Caki2 (cell line): ENCODE measurements at places on chromosomes 7 and 10.

DNA sequence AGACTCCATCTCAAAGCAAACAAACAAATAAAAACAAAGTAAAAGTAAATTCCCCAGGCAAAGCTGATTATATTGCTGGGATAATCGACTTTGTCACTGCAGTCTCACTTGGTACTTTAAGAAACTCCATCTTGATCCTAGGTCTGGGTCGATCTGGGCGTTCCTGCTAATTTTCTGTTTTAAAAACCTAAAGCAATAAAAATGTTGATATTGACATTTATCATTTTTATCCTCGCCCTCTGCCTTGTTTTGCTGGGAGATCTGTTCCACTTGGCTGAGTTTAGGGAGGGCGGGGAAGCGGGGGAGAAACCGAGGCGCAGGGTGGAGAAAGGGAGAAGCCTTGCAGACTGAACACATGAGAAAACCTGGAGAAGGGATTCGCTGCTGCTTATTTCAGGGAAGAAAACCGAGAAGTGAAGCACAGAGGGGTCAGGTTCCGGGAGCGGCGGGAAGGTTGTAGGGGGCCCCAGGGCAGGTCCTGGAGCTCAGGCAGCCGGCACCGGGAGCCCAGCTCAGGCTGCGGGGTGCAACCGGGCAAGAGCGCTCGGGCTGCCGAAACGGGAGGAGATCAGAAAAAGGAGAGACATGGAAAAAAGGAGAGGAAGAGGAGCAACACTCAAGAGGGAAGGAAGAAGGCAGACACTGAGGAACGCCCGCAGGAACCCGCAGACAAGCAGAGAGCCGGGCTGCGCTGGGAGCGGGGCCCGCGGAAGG, 27.3 kb upstream of the KMT2C start:
- no peak for DNase-seq

DNA sequence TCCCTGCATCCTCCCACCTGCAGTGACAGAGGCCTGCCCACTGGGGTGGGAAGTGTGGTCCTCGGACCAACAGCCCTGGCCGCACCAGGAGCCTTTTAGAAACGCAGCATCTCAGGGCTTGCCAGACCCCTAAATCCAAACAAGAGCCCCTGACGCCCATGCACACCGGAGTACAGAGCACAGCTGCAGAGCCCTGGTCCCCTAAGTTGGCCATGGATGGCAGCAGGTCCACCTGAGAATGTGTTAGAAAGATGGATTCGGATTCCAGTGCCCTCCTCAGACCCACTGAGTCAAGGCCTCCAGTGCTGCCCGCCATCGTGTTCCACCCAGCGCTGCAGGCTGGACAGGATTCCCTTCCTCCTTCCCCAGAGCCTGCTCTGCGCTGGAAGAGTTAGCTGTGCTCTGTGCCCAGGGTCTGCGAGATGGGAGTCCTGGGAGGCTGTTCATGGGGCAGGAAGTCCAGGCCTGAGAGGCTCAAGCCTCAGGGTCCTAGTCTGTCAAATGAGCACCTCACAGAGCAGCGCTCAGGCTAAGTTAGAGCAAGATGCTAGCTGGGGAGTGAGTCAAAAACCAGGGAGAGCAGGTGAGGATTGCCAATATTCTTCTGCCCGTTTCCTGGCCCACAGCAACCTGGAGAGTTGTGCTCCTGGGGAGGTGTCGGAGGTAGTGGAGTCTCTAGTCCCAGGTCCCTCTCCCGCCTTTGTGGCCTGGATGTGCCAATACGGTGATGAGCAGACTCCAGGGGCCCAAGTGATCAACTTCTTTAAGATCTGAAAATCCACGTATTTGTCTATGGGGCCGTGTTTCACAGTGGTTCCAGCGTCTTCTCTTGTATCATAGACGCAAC, 95.9 kb upstream of the GPR26 start:
- DNase-seq = no peak

- DNase-seq = peak; percentile 39
These were observed 103.4 kb downstream of the SDK1 start for GRCh38 chr7:3404501-3404900.

- DNase-seq = no peak
These were observed at the start of gene NEURL1 for GRCh38 chr10:103493362-103493915. Gene NEURL1, plus strand, starts transcription at chr10:103493705. Its CDS starts 683 bp downstream, at chr10:103494388.

DNA sequence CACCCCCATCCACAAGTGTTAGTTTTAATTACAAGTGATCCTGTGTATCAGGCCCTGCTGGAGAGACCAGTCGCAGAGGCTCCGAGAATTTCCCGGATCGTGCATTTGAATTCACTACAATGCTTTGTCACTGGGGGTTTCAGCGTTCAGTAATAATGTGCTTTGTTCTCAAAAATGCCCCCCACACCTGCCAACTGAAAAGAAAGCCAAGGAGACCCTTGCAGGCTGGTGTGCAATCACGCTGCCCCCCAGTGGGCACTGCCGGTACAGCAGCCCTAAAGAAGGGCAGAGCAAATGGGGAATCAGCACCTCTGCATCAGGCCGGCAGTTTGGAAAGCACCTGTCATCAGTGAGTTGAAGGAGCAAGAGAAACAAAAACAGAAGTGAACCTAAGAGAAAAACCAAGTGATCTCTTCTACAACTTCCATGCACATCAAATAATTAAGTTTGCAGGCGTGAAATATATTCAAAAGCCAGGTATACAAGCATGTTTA, 177.6 kb downstream of the PARD3 start:
- peak; percentile 63 for DNase-seq

DNA sequence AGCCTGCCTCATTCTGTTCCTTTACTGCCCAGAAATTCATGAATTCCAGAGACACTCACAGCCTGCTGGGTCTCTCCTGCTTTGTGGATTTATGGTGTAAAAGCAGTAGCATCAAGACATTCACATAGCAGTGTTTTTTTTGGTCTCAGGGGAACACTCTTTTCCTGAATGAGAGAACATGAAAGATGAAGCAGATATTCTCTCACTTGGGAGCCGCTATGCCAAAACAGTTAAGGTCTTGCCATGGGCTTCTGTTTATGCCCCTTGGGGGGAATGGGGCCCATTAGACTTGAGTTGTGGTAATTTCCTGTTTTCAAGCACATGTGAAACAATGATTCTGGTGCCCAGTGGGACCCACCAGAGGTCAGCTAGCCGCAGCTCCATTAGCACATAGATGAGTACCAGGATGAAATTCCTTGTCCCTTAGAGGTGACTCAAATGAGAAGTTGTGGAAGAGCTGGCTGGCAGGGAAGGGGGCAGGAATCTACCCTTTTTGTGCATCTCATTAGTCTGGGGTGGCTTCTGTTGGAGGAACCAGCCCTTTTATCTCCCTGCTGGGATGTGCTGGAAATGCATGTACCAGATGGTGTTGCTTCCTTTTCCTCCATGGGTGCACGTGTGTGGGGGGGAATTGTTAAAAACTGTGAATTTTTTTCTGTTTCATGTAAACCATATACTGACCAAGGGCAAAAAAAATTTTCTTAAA, 13.3 kb downstream of the BMPER start:
- no peak for DNase-seq

GRCh38 chr10:124650263-124650662, 93.9 kb downstream of the FAM53B start:
- no peak for DNase-seq

DNA sequence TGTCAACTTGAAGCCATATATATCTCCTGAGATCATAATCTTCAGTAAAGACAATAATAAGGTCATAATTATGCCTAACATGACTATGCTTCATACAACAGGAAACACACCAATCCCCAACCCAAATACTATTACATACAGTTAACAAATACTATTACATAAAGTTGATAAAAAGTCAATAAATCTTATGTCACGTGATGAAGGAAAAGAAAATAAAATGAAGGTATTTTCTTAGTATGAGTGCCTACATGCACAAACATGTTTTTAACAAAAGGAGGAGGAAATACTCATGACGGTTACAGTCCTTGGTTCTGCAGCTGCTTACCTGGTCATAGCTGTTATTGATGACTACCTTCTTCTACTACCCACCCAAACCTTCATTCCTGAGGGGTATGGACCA, 810.7 kb downstream of the PHTF2 start:
- DNase-seq = no peak

- peak; percentile 13 for DNase-seq
These were observed 400.0 kb downstream of the PHF14 start for GRCh38 chr7:11373546-11374142.

DNA sequence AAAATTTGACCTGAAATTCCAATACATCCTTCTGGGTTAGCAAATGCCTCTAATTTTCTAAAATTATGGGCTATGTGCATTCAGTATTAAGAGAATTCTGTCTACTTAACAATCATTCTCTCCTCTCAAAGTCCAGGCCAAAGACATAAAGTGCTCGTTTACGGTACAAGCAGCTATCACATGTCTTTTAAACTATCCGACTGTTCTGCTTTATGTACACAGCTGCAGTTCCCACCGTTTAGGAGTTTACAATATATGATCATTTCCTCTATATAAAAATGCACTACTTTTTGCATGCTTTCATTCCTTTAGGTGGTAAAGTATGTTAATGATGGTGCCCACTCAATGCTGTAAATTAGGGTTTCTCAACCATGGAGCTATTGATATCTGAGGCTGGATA, 34.0 kb downstream of the CDK6 start:
- no peak for DNase-seq

- DNase-seq = peak; percentile 4
These were observed 435.4 kb downstream of the KIF20B start for GRCh38 chr10:90136731-90137316.

GRCh38 chr10:122786269-122786668, 59.4 kb downstream of the CUZD1 start:
- peak; percentile 21 for DNase-seq

- DNase-seq = no peak
These were observed 640.4 kb downstream of the TYW1 start for GRCh38 chr7:67637023-67637358.

DNA sequence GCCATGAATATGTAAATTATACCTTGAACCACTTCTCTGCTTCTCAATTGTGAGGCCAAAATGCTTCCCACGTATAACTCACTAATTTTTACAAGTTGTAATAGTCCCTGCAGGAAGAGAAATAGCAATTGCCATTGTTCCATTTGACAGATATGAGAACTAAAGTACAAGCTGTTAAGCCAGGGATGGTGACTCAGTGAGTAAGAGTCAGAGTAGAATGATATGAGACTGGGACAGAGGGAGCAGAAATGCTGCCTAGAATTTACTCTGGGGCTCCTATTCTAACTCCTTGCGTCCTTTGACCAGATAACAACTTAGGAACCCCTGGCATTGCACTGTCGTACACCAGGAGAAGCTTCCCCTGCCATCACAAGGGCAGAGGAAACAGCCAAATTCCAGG, 45.1 kb upstream of the SEPTIN7 start:
- DNase-seq = no peak

- DNase-seq = no peak
These were observed 97.7 kb downstream of the SH3PXD2A start for GRCh38 chr10:103757531-103758293.

DNA sequence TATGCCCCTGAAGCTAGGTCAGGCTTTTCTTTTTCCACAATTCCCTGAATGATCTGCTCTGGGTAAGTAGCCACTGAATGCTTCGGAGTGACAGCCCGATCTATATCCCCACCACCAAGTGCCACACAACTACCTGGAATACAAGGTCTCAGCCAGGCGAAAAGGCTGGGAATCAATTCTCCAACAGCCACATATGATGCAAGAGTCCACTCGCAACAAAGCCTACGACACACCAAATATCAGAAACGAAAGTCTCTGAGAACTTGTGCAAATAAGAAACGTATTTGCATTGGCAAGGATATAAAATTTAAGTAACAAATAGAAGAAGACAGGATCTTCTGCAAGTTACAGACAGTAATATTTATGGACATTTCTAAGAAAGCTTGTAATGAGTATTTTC, 5.7 kb downstream of the HIPK2 start:
- DNase-seq = no peak

DNA sequence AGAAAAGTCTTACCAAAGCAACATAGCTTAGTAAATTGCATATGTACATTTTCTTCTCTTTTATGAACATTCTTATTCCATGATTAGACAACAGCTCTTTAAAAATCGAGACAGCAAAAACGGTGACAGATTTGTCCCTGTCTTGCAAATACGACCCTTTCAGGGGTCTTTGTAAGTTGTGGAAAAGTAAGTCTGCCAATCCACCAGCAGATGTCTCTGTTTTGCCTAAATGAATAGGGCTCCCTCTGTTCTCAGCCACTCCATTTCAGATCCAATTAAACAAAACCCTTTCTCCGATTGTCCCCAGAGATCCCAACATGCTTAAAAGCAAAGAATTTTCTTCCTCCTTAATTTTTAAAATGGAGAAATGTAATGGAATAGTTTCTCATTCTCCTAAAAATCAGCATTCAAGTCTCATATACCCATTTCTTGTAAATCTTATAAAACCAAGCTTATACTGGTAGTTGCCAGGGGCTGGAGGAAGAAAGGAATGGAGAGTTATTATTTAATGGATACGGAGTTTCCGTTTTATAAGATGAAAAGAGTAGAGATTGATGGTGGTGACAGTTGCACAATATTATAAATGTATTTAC, 61.0 kb upstream of the NFE2L3 start:
- peak; percentile 55 for DNase-seq

DNA sequence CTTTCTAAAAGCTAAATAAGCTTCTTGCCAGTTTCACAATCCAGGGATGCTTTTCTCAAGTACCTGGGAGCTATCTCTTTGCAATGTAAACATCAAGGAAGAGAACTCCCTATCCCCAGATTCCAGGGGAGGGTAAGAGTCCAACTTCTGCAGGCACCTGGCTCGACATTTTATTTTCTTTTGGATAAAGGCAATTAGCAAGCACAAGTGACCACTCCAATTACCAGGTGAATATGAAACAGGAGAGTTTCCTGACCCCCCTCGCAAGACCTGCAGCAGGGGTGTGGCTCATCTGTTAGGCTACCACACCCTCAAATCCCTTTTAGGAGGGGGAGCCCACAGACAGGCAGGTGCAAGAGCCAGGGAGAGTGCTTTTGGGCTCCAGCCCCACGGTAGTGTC, 28.6 kb upstream of the LANCL2 start:
- no peak for DNase-seq

GRCh38 chr10:11243425-11244222, 226.0 kb downstream of the CELF2 start:
- no peak for DNase-seq
